ENCODE measurements at places on chromosomes 11 and 22.

GRCh38 chr22:27454807-27455450 is 346.6 kb downstream of the MN1 start:
- DNase-seq: no peak

GRCh38 chr22:48018346-48018745 is 1255.9 kb downstream of the TBC1D22A start:
- DNase-seq: no peak

DNA sequence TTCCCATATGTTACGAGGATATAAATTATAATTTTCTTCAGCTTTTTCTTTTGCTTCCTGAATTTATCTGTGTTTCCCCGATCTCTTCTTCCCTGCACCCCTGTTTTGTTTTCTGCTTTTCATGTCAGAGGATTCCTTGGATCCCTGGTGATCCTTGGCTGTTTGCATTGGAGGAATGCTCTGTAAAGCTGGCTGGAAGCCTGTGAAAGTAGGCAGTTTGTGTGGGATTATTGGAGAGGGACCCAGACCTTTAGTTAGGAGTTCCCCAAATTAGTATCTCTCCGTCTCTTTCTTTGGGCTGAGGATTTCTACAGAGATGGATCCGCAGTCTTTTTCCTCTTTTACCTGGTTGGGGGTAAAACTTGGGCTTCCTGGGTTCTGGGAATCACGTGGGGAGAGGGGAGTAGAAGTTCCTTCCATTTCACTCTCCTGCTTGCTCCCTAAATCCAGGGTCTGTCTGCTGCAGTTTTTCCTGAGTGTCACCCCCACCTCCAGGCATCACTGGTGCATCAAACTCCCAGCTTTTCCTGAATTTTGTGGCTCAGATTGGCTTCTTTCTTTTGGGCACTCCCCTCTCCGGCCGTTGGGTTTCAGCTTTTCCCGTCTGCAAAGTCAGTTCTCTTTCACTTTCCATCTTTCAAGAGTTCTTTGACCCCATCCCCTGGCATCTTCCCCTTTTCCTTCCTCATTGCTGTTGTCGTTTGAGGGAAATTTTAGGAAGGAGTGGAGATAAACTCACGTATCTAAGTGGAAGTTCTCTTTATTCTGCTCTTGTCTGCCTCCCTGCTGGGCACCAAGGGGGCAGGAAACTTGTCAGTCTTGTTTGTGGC is 79.1 kb upstream of the ALX4 start:
- DNase-seq: no peak

DNA sequence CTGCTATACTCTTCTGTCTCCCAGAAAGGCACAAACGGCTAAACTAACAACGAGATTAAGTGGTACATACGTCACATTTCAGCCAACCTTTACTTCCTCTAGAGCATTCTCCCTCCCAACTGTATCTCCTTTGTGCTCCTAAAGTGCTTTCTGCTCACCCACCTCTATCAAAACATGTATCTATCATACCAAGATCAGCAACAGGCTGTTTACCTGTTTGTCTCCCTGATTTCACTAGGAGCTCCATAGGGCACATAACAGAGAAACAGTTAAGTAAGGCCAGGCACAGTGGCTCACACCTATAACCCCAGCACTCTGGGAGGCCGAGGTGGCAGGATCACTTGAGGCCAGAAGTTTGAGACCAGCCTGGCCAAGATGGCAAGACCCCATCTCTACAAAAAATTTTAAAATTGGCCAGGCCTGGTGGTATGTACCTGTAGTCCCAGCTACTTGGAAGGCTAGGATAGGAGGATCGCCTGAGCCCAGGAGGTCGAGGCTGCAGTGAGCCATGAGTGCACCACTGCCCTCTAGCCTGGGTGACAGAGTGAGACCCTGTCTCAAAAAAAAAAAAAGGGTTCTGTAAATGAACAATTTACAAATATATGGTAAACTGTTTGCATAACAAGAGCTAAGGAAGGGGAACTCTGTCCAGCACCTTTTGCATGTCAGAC is 2.8 kb downstream of the NDUFC2 start:
- DNase-seq: no peak

DNA sequence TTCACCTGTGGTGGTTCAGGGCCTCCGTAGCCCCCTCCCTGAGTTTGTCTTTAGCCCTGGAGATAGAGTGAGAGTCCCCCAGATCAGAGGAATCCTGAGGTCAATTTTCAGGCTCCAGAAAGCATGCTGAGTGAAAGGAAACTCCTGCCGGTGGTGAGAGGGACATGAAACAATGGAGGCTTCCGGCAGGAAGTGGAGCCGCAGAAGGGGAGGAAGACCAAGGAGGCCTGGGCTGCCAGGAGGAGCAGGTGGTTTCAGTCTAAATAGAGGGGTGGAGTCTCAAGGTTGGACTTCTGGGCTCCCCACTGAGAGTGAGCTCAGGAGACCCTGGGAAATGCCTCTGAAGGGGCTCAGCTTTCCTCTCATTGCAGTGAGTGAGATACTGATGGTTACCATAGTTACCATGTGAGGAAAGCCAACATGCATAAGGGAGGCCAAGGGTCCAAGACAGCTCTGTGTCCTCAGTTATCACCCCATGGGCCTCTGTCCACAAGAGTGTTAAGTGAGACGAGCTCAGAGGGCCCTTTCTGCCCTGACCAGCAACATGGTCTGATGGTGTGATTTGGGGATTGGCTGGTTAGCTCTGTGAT is 10.7 kb downstream of the SLCO2B1 start:
- no peak for DNase-seq

DNA sequence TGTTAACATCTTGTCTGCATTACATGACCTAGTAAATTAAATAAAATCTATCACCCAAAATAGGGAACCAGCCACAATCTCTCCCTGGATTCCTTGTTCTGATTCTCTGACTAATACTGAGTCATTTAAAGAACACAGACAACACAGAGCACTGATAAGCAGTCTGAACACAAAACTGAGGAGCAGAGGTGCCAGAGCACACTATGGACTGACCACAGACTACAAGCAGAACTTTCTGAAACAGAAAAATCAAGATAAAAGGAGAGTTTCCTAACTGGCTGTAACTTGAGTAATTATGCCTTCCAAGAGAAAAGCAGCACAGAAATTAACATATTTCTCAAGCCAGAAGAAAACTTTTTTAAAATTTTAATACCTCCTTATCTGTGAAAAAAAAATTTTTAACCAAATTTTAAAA is 128.8 kb downstream of the SGSM3 start:
- no peak for DNase-seq

GRCh38 chr11:1836011-1836945 is 1.5 kb downstream of the SYT8 start:
- no peak for DNase-seq

DNA sequence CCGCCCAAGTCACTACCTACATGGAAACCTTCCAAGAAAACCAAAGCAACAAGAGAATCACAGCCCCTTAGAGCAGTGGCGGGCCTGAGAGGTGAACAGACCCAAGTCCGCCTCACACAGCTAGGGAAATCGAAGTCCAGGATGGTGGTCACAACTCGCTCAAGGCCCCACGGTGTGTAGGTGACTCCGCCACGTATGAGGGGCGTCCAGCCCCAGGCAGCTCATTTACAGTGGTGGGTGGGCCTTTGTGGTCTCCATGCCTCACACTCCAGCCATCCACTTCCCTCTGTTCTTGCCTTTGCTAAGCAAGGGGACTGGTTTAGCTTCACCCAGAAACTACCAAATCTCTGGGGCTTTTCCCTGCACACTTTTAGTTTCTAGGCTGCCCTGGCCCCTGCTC is 9.7 kb upstream of the TCF20 start:
- no peak for DNase-seq

- DNase-seq: no peak
Measured at GRCh38 chr22:47626428-47627390, 864.3 kb downstream of the TBC1D22A start.

GRCh38 chr11:8899119-8899753 is 11.8 kb upstream of the AKIP1 start:
- no peak for DNase-seq

DNA sequence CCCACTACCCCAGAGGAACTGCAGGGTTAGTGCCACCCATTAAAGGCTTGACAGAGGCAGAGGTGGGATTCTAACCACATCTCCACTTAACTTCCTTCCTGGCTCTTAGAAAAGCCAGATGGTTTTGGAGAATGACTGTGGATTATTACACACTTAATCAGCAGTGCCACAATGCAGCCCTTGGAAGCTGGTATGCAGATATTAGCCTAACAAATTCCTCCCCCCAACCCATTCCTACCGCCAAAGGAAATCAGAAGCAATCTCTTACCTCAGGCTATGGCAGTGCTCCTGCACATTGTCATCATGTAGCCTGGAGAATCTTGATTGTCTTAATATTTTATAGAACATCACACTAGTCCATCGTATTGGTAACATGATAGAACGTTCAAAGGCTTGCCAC is 23.2 kb upstream of the NRGN start:
- no peak for DNase-seq

GRCh38 chr22:20863366-20863765 is 4.6 kb downstream of the SNAP29 start:
- no peak for DNase-seq

GRCh38 chr11:67253872-67254624 is 12.2 kb upstream of the GRK2 start:
- DNase-seq: peak; percentile 43

GRCh38 chr22:45166932-45167331 is 3.2 kb downstream of the NUP50 start:
- no peak for DNase-seq

DNA sequence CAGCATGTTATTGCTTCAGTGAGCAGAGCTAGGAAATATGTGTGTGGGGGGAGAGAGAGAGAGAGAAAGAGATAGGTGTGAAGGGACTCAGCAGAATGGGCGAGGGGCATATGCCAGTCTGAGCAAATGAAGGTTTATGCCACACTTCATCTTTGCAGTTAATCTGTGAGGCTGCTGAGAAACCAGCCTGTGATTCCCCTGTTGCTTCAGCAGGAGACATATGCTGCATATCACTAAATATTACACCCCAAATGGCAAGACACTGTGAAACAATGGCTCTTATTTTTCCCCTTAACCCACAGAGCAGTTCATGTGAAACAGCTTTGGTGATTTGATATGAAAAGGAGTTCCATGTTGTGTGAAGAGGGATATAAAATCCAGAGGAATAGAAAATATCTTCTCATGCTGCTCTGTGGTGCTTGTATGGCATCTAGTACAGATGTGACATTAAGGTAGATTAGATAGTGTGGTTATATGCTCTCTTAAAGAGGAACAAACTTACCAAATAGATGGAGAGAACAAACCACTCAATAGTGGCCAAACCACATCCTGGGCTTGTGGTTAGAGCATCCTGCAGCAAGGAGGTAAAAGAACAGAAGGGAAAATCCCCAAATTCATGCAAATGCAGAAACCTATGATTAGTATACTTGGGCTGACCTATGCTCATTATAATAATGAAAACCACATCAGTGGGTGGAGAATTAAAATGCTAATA is 864.2 kb downstream of the FAM181B start:
- DNase-seq: no peak

DNA sequence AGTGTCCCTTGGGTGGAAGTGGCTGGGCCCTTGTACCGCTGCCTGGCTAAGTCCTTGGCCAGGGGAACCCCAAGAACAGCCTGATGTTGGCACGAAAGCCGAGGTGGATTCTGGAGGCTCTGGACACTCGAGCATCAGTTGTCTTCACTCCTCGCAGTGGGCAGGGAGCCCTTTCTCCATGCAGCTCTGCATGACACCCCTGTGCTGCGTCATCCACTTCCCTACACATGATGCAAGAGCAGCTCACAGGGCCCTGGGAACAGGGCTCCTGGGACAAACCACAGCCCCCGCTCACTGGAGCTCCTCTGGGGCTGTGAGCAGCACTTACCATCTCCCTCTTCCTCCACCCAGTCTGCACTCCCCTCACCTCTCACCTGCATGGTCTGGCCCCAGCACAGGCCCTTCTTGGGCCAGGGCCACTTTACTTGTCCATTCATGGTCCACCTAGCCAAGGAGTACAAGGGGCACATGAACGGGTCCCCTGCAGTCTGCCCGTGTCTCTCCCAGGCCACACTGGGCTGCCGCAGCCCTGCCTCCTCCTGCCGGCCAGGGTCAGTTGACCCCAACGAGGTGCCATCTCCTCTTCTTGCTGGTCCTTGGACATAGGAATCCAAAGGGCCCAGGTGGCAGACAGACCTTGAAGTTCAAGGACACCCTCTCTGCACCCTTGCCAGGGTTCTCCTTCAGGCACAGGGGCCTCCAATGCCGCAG is 66.5 kb downstream of the IGF2 start:
- DNase-seq: no peak

DNA sequence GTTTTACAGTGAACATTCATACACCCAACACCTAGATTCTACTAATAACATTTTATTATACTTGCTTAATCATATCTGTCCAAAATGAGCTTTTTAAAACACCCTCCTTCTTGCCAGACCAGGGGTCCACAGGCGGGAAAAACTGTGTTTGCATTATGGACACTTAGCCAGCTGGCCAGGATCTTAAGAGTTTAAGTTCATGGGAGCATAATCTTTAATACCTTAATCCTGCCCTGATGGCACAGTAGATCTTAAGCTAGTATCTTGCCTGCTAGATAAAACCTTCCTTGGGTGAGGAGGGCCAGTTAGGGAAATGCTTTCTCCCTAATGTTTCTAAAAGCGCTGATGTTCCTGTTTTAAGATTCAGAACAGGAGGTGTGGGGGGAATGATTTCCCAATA is 13.1 kb upstream of the CCDC134 start:
- no peak for DNase-seq

- DNase-seq: no peak
Measured at GRCh38 chr11:10969387-10969786, 111.5 kb upstream of the ZBED5 start.

DNA sequence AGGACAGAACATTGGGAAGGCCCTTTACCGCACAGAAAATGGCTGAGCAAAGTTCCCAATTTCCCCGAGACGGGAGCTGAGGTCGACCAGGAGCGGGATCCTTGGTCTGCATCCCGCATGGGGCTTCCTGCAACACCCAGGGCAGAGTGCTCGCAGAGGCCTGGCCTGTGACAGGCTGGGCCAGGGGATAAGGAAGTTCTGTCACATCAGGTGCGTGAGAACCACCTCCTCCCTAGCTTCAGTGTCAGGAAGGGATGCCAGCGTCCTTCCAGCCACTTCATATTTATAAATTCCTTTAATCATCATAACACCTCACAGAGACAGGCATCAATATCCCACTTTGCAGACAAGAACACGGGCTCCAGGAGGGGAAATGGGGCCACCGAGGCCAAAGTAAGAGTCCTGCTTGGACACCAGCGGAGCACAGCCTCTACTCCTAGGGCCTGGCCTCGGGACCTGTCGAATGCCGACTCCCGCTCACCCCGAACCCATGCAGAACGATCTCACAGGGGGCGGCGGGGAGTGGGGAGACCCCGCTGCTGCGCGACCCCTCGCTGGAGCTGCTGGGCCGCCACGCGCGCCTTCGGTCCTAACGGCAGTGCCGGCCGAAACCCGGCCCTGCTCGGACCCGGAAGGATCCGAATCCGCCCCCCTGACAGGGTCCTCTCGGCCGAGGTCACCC is 532 bp downstream of the BET1L start:
- DNase-seq: no peak

DNA sequence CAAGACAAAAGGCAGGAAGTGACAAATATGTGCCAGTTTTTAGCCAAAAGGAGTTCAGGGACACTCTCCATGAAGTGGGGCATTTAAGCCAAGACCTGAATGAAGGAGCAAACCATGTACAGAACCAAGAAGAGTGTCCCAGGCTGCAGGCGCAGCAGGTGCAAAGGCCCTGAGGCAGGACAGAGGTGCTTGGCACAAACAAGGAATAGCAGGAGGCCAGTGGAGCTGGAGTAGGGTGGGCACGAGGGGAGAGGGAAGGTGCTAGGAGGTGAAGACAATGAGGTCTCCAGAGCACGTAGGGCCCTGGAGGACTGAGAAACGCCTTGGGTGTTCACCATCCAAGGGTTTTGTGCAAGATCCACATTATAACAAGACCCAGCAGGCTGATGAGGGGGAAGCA is 474.1 kb downstream of the MN1 start:
- DNase-seq: no peak
